Activated CD4-positive, alpha-beta T cell treated with anti-CD3 and anti-CD28 coated beads, Interleukin-2, amount 10 ng/mL, durations not matched to agents 24 days and 14 days (primary cell): ENCODE measurements at places on chromosomes 5 and 9. TPM values are rescaled to one million over a fixed set of nuclear protein-coding genes. Genes with fewer than 3 reads are reported as not detected.
A peak's percentile ranks its signal among the peaks of the same experiment; 100 is the strongest.

Gene PCDHA8
- total RNA-seq: not detected in 2 replicates

Gene LHX6
- not detected in 2 replicates for total RNA-seq

Gene DMGDH
- not detected in 2 replicates for total RNA-seq

Gene DAB2IP
- not detected in 2 replicates for total RNA-seq

DNA sequence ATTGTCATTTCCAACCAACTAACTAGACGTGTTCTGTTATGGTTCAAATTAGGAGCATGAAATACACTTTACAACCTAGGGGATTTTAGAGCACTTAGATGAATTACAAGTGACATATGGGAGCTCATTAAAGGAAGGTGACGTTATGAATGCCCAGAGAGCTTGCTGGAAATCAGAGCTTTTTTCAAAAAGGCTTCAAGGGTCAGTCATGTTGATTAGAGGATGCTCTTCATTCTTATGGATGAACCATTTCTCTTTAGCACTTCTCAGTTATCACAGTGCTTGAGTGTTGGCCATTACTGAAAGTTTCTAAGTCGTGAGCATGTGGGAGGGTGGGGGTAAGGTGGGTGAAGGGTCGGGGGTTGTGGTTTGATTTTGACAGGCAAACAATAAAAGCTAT is 1245.5 kb upstream of the DMAC1 start:
- no peak overlapping the region for H3K27ac ChIP-seq
- DNase-seq: no peak
- H3K4me1 ChIP-seq: no peaks in the 10 kb centered on the region

DNA sequence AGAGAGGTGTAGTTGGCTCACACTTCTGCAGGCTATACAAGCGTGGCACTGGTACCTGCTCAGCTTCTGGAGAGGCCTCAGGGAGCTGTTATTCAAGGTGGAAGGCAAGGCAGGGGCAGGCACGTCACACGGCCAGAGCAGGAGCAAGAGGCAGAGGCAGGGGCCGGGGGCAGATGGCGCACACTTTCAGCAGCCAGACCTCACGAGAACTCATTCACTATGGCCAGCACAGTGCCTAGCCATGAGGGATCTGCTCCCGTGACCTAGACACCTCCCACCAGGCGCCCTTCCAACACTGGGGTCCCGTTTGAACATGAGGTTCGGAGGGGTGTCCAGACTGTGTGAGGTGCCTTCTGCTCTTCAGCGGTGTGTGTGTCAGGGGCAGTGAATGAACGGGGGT is 71.0 kb upstream of the FCN1 start:
- no peaks in the 10 kb centered on the region for H3K4me1 ChIP-seq
- H3K4me3 ChIP-seq: no peak overlapping the region
- H3K27me3 ChIP-seq: no peaks in the 10 kb centered on the region
- no peak for DNase-seq
- H3K27ac ChIP-seq: no peak overlapping the region

DNA sequence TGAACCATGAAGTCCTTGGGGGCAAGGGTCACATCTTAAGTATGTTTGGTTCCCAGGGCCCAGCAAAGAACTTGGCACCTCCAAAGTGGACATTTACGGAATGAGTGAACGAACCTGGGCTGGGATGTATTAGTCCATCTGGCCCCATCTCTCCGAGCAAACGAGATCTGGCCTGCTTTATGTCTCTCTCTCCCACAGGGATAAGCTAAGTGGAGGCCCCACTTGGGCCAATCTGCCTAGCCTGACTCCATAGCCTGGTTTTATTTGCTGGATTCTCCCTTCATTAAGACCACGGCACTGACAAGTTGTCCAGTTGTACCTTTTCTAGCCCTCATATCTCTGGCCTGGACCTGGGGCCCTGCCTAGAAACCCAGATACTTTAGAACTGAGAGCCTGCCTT is 2.1 kb downstream of the TTLL11 start:
- H3K4me1 ChIP-seq: peaks cover 31% of the 10 kb centered on the region
- H3K4me3 ChIP-seq: peak overlapping the region; percentile 81
- H3K27me3 ChIP-seq: peaks cover 12% of the 10 kb centered on the region

GRCh38 chr5:65820373-65820772 is 98.4 kb downstream of the NLN start:
- peaks cover 14% of the 10 kb centered on the region for H3K4me1 ChIP-seq
- H3K36me3 ChIP-seq: peaks cover 9% of the 10 kb centered on the region
- H3K27ac ChIP-seq: no peak overlapping the region
- DNase-seq: no peak
- H3K27me3 ChIP-seq: no peaks in the 10 kb centered on the region
- H3K4me3 ChIP-seq: no peak overlapping the region

DNA sequence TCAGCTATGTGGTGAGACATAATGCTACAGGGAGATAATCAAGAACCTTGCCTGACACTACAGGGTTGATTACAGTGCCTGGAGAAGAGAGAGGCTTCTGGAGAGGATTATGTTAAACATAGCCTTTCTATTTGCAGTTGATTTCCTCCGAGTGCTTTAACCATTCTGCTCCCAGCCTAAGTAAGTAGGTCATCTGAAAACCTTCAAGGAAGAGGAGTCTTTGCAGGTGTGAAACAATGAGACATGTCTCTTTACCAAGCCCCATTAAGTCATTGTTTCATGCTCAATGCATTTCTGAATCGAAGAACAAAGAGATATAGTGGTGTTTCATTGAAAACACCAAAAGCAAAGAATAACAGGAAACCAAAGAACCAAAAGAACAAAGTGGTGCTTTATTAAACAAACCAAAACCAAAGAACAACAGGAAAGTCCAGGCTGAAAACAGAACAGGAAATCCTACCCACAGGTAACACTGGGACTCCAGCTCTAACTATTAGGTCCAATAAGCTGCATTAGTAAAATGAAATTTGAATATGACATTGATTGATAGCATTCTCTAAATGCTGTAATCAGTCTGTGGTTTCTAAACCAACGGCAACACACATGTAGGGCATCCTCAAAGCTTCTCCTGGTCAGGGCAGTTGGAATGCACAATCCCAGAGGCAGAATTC is 113.3 kb upstream of the SPATA31D4 start:
- no peaks in the 10 kb centered on the region for H3K36me3 ChIP-seq
- peaks cover 12% of the 10 kb centered on the region for H3K4me1 ChIP-seq
- H3K27me3 ChIP-seq: no peaks in the 10 kb centered on the region
- H3K27ac ChIP-seq: no peak overlapping the region
- peak overlapping the region; percentile 11 for H3K4me3 ChIP-seq

DNA sequence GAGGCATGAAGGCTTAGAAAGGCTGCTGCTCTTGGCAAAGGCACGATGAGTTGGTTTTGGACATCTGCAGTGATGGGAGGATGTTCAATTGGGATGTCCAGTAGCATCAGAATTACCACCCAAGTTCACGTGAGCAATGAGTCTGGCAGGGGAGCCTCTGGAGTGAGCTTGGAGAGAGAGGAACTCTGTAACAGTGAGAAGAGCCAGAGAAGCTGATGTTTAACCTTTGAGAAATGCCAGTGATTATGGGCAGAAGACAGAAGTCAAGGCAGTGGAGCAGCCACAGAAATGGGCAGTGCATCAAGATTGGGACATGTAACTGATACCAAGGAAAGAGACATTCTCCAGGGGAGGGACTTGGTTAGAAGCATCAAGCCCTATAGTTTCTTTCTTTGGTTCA is 39.8 kb downstream of the SEC61B start:
- H3K4me1 ChIP-seq: peaks cover 29% of the 10 kb centered on the region
- H3K27ac ChIP-seq: no peak overlapping the region
- H3K36me3 ChIP-seq: no peaks in the 10 kb centered on the region
- no peak overlapping the region for H3K4me3 ChIP-seq

- H3K4me3 ChIP-seq: no peak overlapping the region
- no peak for DNase-seq
- H3K36me3 ChIP-seq: peaks cover 3% of the 10 kb centered on the region
Measured at GRCh38 chr5:132776938-132777208, 166 bp downstream of the SEPTIN8 start.

DNA sequence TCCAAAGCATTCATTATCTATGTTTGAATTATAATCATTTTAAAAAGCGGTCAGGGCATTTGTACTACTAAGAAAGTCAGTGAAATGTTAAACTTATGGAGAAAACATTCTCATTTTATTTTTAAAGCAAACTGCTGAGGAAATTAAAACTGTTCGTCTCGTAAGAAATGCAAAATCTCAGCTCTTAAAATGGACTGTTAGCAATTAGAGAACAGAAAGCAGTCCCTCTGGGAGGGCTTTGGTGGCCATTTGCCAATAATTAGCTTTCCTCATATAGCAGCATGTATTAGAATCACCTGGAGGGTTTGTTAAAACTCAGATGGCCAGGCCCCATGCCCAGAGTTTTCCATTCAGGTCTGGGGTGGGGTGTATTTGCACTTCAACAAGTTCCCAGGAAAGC is 120.7 kb upstream of the RASEF start:
- DNase-seq: no peak
- H3K27me3 ChIP-seq: peaks cover 2% of the 10 kb centered on the region

DNA sequence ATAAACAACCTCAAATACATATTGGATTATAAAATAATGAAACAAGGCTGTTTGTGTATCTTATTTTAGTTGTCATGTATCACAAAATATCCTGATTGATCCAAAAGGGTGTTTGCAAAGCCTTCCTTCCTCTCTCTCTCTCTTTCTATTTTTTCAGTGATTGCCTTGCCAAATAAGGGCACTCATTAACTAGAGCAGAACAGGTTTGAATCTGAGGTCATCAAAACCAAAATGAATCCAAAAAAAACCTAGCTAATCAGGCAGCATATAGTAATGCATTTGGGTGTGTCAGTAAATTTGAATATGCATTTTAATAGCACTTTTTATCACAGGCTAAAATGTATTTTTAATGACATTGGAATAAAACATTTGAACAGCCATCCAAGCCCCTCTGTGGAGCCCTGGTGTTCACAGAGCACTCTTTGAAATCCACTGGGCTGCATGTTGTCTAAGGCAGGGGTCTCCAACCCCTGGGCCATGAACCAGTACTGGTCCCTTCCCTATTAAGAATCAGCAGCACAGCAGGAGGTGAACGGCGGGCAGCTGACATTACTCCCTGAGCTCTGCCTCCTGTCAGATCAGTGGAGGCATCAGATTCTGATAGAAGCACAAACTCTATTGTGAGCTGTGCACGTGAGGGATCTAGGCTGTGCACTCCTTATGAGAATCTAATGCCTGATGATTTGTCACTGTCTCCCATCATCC is 171.8 kb upstream of the RAI14 start:
- H3K27ac ChIP-seq: no peak overlapping the region
- H3K27me3 ChIP-seq: peaks cover 30% of the 10 kb centered on the region
- no peaks in the 10 kb centered on the region for H3K36me3 ChIP-seq
- DNase-seq: no peak
- H3K4me3 ChIP-seq: no peak overlapping the region

- DNase-seq: no peak
- H3K27ac ChIP-seq: no peak overlapping the region
- H3K4me3 ChIP-seq: no peak overlapping the region
- H3K36me3 ChIP-seq: no peaks in the 10 kb centered on the region
Measured at GRCh38 chr9:129712634-129713401, 40.0 kb downstream of the PTGES start.

DNA sequence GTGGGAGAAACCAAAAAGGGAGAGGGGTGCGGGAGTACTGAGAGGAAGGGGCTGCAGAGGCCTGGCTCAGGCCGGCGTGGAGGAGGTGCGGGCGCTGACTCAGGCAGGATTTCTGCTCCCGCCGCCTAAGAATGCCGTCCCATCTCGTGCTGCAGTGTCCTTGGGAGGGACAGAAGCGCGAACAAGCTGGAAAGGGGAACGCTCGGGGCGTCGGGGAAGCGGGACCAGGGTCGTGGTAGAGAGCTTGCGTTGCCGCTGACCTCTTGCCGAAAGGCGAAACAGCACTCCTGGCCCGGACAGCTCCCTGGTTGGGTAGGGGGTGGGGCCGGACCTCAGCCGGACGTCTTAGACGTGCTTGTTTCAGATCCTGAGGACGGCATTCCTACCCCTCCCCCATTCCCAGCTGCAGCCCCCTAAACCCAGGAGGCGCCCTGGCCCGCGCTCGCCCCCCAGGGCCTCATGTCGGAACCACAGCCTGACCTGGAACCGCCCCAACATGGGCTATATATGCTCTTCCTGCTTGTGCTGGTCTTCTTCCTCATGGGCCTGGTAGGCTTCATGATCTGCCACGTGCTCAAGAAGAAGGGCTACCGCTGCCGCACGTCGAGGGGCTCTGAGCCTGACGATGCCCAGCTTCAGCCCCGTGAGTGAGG is 1.1 kb downstream of the RELL2 start:
- H3K36me3 ChIP-seq: peaks cover 38% of the 10 kb centered on the region
- no peaks in the 10 kb centered on the region for H3K27me3 ChIP-seq
- H3K4me1 ChIP-seq: peaks cover 44% of the 10 kb centered on the region
- DNase-seq: peak; percentile 87
